ENCODE measurements at places on chromosomes 4 and X.

GRCh38 chrX:31487951-31488350 is 416.1 kb upstream of the FTHL17 start:
- no peak for DNase-seq

DNA sequence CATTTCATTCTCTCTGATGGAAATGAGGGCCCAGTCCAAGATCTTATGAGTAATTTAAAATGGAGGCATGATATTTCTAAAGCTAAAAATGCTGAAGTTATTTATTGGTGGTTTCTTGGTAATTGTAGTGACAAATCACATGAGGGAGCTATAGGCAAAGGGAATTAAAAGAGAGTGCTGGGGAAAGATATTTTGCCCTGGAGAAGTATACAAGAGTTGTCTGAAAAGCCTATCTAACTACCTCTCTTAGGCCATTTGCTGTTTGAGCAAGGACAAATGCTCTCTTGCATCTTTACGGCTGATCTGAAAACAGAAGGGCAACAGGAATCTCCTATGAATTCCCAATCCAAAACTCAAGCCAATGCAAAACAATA is 89.4 kb downstream of the FMR1NB start:
- DNase-seq = no peak

DNA sequence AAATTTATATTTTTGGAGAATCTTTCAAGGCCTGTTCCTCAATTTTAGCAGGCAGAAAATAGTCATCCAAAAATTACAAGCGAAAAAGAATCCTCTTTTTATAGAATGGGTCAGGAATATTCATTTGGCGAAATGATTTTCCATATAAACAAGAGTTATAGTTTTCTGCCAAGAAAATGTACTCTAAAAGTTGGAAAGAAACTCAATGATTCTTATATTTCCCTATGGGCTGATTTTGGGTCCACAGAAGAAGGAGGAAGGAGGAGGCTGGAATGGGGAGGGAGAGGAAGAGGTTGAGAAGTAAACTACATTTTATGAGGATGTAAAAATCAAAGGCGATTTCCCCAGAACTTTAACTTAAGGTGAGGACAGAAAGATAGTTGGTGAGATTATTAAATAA is 159.3 kb downstream of the DCAF12L1 start:
- no peak for DNase-seq

DNA sequence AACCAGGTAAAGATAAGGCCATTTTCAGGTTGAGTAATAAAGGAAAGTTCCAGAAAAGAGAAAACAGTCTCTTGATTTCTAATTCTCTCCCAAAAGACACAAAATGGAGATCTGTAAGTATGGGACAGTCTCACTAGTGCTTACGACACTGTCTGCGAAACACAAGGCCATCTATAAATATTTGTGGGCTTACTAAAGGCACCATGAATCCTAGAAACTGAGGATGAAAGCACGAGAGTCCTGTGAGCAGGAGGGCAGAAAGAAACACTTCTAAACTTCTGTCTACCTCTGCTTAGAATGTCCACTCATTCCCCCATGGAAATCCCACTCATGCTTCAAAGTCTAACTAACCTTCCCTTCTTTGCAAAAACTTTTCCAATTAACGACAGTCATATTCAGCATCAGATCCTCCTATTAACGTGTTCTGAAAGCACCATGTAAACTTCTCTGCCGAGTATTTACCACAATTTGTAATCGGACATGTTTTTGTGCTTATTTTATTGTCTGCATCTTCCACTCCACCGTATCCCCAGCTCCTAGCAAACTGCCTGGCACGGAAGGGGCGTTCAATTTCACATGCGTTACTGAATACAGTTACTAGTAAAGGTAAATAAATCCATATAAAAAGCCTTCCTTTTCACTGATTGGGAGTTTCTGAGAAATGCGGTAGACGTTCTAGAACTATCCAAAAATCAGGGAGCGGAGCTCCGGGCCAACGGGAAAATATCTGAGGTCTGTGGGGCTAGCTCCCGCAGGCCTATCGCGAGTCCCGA is 665 bp downstream of the PSMD10 start:
- no peak for DNase-seq

DNA sequence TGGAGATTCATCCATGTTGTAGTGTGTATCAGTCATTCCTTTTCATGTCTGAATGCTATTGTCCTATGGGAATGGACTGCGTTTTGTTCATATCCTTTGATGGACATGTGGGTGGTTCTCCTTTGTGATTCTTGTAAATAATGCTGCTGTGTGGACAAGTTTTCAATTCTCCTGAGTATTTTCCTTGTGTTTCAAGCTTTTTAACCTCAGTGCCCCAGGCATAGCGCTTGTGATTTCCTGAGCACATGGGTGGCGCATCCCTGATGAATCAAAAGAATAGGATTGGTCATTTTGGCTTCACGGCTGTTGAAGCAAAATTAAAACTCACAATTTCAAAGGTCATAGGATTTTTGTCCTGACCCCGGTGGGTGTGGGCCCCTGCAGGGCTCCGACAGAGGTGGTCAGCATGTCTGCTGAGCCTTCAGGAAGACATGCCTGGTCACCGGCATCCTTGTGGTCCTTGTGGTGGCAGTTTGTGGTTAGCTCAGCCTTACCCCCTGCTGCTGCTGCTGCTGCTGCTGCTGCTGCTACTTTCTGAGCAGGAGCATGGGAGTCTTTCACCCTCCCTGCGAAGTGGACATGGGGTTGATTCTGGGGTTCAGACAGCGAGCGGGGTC is 30.0 kb downstream of the SHROOM2 start:
- no peak for DNase-seq

GRCh38 chr4:182142176-182143085 is 100.8 kb upstream of the TENM3 start:
- no peak for DNase-seq

- DNase-seq = no peak
These were observed 668.2 kb upstream of the NDST4 start for GRCh38 chr4:115781528-115782146.

GRCh38 chr4:157242871-157243270 is 22.3 kb downstream of the GRIA2 start:
- DNase-seq = no peak

DNA sequence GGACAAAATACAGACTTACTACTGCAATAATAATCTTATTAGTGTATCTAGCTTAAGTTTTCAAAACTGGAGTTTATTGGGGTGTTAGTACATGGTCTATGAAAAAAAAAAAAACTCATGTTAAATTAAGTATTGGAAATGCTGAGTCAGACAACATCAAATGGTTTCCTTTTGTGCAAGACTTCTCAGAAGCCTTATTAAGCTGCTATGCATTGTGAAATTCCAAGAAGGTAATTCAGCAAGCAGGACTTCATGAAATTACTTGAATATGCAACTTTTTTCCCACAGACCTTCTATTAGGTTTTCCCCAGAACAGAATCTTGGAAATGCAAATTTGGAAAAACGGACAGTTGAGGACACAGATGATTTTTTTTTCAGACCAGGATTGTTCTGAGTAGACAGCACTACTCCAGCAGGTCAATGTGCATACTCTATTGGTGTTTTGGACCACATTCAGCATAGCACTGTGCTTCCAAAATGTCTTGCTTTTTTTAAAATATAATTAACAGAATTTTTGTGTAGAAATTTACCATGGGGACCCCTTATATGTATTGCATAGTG is 568.8 kb upstream of the TENM3 start:
- DNase-seq = no peak

Measured in activated CD8-positive, alpha-beta memory T cell treated with anti-CD3 and anti-CD28 coated beads for 4 hours (primary cell).